ENCODE measurements at places on chromosomes 7 and 10.

DNA sequence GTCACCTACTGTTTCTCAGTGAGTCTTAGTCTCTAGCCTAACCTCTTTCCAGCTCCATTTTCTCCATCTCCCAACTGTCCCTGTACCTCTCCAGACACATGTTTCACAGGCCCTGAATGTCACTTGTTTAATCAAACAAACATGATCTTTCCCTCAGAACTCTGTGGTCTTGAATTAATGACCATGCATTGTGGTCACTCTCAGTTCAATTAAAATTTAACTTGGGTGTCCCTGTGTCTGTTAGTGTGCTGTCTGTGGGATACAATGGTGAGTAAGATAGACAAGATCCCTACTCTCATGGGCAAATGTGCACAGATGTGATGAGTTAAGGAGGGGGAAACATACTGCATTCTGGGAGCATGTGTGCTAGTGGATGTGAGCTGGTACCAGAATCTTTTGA, 65.0 kb downstream of the RBM33 start:
- no peak for DNase-seq

GRCh38 chr10:97584060-97584797, at the start of gene HOGA1:
HOGA1 (plus strand) TSS chr10:97584389; CDS start chr10:97584704, 315 bp downstream.
- no peak for DNase-seq

GRCh38 chr10:24209432-24209771, 464 bp downstream of the KIAA1217 start:
- DNase-seq = peak; percentile 15

DNA sequence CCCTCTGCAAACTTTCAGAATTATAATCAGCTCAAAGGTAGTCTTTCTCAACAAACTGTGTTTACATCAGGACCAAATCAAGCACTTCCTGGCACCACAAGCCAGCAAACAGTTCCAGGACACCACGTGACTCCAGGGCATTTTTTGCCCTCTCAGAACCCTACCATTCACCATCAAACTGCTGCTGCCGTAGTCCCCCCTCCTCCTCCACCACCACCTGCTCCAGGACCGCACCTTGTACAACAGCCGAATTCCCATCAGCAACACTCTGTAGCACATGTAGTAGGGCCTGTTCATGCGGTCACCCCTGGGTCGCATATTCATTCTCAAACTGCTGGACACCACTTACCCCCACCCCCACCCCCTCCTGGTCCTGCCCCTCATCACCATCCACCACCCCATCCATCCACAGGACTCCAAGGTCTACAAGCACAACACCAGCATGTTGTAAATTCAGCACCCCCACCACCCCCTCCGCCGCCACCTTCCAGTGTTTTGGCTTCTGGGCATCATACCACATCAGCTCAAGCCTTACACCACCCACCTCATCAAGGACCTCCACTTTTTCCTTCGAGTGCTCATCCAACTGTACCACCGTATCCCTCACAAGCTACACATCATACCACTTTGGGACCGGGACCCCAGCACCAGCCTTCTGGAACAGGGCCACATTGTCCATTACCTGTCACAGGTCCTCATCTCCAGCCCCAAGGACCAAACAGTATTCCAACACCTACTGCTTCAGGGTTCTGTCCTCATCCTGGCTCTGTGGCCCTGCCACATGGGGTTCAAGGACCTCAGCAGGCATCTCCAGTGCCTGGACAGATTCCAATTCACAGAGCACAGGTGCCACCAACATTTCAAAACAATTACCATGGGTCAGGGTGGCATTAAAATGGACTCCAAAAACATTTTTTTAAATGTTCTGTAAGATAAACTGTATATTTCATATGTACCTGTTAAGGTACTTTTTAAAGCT, 98.7 kb downstream of the KMT2E start:
- no peak for DNase-seq

- no peak for DNase-seq
These were observed 86.2 kb upstream of the PPIF start for GRCh38 chr10:79260811-79261740.

DNA sequence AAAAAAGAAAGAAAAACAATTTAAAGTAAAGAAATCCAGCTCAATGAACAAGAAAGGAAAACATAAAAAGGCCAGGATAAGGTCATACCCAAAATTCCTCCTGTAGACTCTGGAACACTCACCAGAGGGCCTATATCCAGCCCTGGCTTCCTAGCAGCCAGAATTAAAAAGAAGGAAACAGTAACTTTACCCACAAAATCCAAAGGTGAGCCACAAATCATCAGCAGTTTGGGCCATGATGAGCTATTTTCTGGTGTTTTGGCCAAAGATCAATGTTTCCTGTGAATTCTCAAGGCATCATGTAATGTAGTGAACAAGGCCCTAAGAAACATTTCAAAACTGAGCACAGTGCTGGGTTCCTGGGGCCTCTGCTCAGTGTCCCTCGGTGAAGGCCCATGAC, 87.8 kb downstream of the LARP4B start:
- DNase-seq = no peak

DNA sequence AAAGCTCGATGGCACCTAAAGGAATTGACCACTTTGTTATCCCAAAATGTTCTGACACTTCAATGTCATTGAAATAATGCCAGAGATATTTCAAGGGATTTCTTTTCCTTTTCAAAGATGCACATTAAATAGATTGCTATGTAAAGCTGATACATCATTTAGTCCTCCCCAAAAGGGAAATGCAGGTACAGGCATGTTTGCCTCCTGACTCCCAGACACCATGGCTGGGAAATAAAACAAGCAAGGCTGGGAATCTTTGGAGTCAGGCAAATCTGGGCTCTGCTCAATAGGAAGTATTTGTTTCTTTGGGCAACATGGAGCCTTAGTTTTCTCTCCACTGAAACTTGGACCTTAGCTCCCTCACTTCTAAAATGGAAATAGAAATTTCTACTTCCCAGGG, 230.8 kb upstream of the LRRTM3 start:
- no peak for DNase-seq

DNA sequence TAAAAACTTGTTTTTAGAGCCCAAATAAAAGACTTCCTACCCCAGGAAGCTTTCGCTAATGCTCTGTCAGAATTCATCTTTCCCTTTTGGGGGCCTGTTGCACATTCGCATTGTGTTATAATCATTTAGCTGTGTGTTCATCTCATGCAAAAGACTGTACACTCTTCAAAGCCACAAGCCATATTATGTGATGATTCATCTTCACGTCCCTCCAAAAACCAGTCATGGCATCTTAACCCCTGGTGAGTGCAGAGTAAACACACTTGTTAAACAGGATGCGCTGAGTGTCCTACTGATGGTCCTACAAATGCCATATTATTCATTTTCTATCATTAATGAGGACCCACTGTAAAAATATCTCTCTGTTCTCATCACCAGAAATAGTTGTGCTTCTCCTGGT, 235.4 kb downstream of the KIAA1217 start:
- DNase-seq = peak; percentile 87

DNA sequence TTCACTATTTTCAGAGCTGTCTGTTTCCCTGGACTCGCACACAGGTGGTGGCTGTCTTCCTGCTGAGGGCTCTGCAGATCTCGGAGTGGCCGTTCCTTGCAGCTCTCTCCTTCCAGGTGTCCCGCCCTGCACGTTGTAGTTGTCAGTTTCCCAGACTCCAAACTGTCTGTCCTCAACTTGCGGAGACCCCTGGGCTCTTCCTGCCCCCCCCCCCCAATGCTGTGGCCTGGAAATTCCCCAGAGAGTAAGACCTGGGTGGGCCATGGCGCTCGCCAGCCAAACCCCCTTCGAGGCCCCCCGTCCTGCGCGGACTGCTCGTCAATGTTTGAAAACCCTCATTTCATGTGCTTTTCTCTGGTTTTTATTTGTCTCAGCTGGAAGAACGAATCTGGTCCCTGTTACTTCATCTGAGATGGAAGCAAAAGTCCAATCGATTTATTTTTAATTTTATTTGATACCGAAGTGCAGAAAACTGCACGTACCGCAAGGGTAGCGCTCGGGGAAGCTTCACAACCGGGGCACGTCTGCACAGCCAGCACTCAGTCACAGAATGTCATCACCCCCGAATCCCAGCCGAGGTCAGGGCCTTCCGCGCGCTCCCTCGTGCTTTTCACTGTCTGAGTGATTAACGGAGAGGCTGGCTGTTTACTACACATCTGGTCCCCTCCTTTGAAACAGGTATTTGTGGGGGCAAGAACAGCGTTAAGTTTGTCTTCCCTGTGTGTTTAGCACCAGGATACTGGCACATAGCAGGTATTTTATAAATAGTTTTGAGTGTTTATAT, 46.4 kb upstream of the NKX6-2 start:
- DNase-seq = no peak

GRCh38 chr10:18400201-18400905, 251.0 kb downstream of the NSUN6 start:
- no peak for DNase-seq

DNA sequence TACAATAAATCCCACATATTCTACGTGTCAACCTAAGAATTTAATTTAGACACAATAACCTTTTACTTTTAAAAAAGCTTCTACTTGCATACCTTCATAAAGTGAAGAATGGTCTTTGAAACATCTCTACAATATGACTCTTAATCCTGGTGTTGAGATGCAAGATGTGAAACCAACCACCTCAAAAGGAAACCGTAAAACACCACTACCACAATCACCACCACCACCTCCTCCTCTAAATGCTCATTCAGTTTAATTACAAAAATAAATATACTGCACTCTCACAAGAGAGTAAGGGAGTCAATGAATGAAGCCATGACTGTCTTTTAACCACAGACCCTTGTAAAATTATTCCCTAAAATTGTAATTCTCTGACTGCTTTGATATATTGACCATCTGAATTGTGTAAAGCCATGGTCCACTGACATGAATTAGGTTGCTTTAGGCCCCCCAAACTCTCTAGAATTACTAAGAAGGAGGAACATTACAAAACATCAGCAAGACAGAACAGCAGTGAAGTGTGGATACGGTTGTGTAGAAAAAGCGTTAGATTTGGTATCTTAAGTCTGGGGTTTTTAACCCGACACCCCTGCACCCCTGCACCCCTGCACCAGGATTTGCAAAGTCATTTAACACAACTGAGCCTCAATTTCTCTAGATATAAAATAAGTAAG, 171.4 kb downstream of the SFMBT2 start:
- no peak for DNase-seq

DNA sequence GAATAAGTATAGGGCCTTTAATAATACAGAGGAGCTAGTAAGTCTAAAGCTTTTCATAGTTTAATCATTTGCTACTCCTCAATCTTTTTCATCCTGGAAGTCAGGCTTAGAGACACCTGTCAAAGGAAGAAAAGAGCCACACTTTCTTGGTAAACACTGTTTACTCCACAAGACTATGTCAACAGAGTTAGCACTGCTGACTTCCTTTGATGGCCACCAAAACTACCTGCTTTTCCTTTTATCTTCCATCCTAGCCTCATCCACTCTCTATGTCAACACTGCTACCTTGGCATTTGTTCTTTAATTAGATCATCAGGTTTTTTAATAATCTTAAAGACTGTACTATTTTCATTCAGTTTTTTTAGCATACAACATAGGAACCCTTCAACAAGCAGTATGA, 106.2 kb downstream of the ELAPOR2 start:
- no peak for DNase-seq

GRCh38 chr10:62022830-62023229, 121.3 kb downstream of the ARID5B start:
- no peak for DNase-seq

- no peak for DNase-seq
These were observed 23.8 kb downstream of the PLPP4 start for GRCh38 chr10:120480848-120481247.

GRCh38 chr7:150805864-150806263, 5.3 kb downstream of the TMEM176A start:
- DNase-seq = no peak

DNA sequence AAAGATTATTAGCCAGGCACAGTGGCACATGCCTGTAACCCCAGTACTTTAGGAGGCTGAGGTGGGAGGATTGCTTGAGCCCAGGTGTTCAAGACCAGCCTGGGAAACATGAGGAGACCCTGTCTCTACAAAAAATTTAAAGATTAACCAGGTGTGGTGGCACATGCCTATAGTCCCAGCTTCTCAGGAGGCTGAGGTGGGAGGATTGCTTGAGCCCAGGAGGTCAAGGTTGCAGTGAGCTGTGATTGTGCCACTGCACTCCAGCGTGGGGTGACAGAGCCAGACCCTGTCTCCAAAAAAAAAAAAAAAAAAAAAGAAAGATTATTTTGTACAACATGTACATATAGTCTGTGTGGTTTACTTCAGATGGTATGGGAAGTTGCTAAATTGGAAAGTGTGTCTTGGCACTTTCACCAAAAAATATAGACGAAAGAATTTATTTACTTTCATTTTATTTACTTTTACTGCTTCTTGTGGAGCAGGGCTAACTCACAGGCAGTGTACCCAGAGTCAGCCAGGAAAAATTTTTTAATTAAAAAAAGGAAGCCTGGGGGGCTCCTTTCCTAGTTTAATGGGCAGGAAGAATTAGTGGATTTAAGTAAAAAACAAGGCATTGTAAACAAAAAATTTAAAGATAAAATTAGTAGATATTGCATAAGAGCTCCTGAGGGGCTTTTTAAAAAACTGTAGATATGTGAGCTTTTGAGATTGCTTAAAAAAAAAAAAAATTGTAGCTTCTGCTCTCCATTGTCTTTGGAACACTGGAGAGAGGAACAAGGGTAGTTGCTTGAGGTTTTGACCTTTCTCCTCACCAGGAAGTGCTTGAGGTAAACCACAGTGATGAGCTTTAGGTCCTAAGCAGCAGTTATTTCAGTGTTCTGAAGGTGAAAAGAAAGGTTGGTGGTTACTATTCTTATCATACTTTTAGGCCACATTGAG, 44.6 kb upstream of the VDAC2 start:
- DNase-seq = no peak

- no peak for DNase-seq
These were observed 126.7 kb upstream of the ZNF32 start for GRCh38 chr10:43775384-43775783.

DNA sequence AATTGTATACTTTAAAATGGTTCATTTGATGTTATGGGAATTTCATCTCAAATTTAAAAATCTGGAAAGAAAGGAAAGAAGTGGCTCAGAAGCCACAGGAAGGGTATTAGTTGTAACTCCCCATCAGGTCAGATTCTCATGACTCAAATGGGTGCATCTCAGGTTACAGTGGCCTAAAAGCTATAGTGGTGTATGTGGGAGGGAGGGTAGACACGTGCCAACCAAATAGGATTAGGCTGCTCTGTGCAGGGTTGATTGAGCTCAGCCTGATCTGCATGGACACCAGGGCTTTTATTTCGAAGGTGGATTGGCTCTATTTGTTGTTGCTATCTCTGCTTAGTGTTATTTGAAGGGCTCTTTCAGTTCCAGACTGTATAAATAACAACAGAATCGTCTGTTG, 121.5 kb upstream of the PRR15 start:
- peak; percentile 37 for DNase-seq

DNA sequence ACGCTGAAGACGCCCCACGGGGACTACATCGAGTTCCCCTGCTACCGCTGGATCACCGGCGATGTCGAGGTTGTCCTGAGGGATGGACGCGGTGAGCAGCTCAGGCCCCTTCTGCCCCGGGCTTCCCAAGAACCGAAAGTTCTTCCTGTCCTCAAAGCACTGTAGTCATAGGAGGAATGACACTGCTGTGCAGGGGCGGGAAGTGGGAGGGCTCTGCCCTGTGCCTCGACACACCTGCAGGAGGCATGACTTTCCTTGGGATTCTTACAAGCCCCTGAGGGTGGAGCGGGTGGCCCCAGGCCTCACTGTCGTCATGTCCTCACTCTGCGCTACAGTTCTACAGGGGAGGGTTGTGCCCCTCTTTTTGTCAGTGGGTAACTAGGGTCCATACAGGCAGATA, 8.6 kb downstream of the ALOX5 start:
- DNase-seq = no peak
